ENCODE measurements at places on chromosomes 4 and X. TPM values are rescaled to one million over a fixed set of nuclear protein-coding genes. Genes with fewer than 3 reads are reported as not detected.

DNA sequence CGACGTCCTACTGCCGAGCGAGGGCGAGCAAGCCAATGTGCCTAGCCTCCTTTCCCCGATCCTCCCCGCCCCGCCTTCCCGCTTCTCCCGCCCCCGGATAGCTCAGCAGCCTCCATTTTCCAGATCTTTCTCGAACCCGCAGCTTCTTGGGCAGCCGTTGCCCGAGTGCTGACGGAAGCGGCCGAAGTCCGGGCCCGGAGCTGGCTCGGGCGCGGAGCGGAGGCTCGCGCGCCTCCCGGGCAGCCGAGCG is 172 bp upstream of the HSPA4L start:
- peak; percentile 61 for DNase-seq

DNA sequence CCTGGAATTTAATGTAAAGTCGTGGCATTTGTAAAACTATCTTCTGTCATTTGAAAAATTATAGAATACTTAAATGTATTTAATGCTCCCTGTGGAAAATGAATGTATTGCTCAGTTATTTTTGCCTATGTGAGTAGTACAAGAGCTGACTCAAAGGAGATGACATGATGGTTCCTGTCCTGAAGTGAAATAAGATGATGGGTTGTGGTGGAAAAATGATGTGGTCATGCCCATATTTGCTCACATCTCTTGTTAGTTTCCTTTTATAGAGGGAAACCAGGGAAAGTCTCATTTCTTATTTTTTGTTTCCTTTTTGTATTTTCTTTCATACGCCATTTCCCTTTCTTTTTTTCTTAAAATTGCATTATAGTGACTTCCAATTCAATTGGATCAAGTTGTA is 23.7 kb downstream of the PLS3 start:
- no peak for DNase-seq

DNA sequence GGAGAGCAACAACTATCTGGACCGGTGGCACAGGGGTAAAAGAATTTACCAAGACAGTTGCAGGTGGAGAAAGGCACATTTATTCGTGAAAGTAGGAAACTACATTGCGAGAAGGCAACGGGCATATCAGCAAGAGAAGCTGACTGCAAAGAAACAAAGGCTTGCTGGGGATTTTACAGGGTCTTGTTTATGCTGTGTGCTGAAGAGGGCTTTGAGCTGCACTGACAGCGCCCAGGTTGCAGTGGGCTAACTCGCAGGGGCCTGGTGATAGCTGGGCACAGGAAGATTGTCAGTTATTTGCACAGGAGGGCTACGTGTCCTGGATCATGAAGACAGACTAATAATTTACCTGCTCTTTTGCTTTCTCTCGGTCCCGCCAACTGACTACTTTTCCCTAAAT is 10.7 kb downstream of the TLR3 start:
- no peak for DNase-seq

GRCh38 chrX:43971966-43972961 is 926 bp downstream of the NDP start:
- DNase-seq = no peak

The SUPT20HL1 gene
- not detected for total RNA-seq

Data from tibial nerve (tissue), 4 donors.